NCI-H345 (cell line): ENCODE measurements at places on chromosomes 7 and 10.

GRCh38 chr7:73735528-73735905 is 3.1 kb downstream of the ABHD11 start:
- no peak for DNase-seq

- DNase-seq = no peak
Observed at GRCh38 chr7:30866939-30867338, 44.7 kb upstream of the AQP1 start.

DNA sequence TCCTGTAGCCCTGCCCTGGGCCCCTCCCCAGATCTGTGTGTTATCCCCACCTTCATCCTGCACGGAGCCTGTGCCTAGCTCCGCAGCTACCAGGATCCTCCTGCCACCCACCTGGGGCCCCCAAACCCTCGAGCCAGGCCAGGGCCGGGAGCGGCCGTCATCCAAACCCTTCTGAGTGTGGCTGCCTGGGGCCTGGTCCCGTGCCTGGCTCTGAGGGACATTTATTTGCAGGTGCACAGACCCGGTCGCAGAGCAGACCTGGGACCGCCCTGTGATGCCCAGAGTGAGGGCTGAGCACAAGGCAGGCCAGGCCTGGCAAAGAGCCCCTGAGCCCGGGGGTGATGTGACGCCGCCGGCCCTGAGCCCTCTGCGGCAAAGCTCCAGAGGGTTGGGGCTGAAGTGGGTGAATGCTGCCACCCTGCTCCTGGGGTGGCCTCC is 27.4 kb upstream of the INPP5A start:
- no peak for DNase-seq

DNA sequence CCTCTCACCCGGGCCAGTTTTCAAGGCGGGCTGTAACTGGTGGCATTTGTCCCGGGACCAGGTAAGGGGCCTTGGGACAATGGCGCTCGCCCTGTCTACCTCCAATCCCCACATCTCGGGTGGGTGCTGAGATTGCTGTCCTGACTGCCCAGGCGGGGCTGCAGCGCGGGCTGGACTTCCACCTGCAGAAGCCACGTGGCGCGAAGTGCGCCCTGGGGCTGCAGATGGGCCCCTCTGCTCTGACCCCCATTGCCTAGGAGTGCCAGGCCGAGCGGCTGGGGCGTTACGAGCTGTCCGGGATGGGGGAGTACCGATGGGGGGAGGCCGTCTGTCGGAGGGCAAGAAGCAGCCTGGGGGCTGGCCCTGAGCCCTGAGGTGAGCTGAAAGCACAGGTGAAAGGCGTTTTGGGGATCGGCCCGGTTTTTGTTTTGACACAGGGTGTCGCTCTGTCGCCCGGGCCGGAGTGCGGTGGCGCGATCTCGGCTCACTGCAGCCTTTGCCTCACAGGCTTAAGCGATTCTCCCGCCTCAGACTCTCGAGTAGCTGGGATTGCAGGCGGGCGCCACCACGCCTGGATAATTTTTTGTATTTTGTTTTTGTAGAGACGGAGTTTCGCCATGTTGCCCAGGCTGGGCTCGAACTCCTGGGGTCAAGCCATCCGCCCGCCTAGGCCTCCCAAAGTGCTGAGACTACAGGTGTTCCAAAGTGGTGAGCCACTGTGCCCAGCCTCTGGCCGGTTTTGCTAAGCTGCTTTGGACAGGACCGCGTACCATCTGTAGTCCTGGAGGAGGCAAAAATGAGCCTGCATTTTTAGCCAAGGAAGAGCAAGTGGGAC is at the start of gene SFXN2:
Gene SFXN2 (plus strand): TSS at position 16 of the 835 bp plus-strand sequence. CDS start 12,001 bp downstream, outside the sequence.
- peak; percentile 34 for DNase-seq

DNA sequence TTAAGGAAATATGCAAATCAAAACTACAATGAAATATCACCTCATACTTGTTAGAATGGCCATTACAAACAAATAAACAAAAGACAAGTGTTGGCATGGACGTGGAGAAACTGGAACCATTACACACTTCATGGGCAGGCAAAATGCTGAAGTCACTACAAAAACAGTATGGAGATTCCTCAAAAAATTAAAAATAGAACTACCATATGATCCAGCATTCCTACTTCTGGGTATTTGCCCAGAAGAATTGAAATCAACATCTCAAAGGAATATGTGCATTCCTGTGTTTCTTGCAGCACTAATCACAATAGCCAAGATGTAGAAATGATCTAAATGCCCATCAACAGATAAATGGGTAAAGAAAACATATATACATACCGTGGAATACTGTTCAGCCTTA is 83.6 kb downstream of the NRCAM start:
- DNase-seq = no peak

DNA sequence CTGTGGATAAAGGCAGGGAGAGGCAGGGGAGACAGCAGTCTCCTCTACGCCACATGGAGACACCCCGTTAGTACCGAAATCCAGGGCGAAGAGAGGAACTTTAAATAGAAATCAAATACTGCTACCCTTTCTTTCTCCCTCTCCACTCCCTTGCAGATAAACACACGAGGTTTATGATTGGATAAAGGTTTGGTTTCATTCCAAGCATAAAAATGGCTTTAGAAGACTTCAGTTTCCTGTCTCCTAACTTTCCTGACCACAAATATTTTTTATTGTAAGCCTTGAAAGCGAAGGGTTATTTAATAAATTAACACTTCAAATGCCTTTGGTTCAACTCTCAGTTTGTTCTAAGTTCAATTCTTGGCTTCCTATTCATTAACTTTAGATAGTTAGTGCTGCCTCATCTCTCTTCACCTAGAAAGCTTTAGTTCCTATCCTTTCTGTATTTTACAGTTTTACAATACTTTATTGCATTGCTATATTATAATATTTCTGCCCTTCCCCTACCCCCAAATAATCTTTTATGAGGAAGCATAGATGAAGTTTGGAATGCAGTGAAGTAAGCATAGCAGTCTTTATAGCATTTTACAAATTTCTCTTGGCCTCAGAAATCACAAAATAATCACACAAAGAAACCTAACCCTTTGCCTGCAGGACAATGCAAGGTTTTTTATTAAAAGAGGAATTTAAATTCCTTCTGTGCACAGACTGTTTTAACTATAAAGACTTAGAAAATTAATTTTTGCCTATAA is 31.5 kb upstream of the ARID5B start:
- no peak for DNase-seq

DNA sequence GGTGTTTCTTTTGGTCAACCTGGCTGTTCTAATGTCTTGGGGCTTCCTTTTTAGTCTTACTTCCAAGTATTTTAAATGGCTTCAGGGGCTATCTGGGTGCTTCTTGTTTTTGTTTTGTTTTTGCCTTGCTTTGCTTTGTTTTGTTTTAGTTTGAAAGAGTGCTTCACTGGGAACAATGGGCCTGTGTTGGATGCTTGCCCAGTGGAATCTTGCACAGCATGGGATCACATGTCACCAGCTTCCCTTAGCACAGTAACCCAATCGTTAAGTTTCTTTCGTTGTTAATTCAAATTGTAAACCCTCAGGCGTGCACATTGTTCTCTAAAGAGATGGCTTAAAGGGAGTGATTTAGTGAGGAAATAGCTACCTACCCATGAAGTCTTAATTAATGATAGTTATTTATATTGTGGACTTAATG is 8.9 kb downstream of the COL17A1 start:
- DNase-seq = peak; percentile 88

DNA sequence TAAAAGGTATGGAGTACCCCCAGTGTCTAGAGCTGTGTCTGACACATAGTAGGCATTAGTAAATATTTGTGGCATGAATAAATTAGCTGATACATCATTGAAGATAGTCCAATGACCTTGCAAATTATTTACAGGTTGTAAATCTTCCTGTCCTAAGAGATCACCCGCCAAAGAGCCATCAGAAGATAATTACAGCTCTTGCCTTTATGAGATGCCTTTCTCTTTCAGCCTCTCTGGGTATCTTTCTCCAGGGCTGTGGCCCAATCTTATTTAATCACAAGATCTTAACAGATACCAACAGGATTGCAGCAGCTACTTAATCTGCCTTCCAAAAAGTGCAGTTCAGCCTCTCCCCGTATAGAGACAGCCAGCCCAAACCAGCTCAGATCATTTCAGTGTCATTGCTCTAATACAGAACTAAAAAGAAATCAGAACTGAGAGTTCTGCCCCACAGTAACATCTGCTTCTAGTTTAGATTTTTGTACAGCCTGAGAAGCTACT is 41.5 kb downstream of the MYOF start:
- DNase-seq = peak; percentile 3

GRCh38 chr7:40263752-40264390 is 129.1 kb downstream of the SUGCT start:
- DNase-seq = no peak

DNA sequence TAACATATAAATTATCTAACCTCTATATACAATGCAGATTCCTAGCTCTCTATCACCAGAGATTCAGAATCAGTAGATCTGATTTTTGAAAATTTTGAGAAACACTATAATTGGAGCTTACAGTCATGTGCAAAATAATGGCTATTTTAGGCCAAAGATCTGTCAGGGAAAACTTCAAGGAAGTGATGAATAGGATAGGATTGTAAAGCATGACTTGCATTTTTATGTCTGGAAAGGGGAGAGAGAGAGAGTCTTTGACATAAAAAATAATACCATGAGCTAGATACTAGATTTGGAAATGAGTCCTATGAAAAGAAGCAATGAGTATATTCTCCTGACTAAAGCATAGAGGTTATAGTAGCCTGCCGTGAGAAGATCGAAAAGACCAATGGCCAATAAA is 181.1 kb downstream of the SDHAF3 start:
- no peak for DNase-seq

DNA sequence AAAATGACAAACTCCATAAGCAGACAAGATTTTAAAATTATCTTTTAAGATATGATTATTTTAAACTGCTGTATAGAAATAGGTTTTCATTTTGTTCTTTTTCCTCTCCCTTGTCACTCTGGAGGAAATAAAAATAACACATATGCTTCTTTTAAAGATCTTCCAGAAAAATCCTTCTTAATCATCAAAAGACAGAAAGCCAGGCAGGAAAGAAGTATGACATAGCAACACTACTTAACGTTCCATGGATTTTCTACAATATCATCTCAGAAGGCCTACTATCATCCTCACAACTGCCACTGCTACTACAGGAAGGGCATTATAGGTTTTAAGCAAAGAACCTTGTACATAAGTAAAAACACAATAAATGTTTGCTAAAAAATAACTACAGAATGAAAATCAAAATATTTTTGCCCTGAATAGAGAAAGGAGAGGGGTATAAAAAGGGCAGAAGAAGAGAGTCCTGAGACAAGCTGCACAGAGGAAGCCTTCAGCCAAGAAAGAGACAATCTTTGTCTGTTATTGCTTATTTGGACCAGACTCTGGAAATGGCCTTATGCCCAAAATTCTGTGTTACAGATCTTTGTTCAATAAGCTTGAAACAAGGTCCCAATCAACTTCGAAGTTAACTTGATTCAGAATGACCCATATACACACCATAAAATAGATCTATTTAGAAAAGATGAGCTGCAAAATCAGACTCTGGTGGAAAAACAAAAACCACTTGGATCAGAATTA is 67.8 kb downstream of the ABI1 start:
- no peak for DNase-seq

DNA sequence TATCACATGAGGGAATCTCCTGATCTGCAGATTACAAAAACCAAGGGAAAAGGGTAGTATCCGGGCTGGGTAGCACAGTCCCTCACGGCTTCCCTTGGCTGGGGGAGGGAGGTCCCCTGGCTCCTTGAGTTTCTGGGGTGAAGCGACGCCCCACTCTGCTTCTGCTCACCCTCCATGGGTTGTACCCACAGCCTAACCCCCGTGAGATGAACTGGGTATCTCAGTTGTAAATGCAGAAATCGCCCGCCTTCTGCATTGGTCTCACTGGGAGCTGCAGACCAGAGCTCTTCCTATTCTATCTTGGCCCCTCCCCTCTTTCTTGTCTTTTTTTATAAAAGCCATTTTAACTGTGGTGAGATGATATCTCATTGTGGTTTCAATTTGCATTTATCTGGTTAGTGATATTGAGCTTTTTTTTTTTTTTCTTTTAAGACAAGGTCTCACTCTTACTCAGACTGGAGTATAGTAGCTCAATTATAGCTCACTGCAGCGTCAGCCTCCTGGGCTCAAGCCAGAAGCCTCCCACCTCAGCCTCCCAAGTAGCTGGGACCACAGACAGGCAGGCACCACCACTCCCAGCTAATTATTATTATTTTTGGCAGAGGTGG is 87.8 kb downstream of the ABCC2 start:
- DNase-seq = no peak

DNA sequence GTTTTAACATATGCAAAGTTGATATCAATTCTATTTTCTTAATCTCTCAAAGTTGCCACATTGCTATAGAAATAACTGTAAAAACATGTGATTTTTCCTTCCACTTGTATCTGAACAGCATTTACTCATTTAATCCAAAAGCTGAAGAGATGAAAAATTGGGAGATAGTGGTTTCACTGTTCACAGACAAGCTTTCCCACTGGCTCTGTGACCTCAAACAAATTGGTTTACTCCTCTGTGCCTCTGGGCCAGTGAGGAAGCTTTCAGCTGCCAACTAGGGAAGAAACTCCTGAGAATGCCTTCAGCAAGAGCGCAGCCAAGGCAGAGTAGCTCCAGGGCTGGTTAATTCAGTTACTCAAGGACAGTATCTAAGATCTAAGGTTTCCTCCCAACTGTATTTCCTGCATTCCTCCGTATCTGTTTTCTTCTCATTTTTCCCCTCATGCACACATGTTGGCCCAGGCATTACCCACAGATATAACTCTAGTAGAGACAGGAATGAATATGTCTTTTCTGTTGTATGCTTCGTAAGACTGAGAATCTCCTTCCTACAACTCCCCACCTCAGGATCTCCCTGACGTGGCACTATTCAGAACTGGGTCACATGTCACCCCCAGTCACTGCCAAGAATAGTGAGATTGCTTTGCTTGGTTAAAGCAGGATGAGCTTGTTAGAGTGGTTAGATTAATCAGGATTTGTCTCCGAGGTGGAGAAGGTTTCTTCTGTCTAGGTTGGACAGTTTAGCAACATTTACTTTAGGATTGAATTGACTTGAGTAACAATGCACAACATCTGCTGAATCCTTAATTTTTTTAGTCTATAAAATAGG is 315.7 kb downstream of the NRG3 start:
- DNase-seq = no peak
